ENCODE measurements at places on chromosomes 13 and 19.

GRCh38 chr19:50432221-50433028, at the start of gene MYBPC2:
MYBPC2 (plus strand) TSS chr19:50432892; CDS start chr19:50432954, 62 bp downstream.
- DNase-seq = peak; percentile 2

DNA sequence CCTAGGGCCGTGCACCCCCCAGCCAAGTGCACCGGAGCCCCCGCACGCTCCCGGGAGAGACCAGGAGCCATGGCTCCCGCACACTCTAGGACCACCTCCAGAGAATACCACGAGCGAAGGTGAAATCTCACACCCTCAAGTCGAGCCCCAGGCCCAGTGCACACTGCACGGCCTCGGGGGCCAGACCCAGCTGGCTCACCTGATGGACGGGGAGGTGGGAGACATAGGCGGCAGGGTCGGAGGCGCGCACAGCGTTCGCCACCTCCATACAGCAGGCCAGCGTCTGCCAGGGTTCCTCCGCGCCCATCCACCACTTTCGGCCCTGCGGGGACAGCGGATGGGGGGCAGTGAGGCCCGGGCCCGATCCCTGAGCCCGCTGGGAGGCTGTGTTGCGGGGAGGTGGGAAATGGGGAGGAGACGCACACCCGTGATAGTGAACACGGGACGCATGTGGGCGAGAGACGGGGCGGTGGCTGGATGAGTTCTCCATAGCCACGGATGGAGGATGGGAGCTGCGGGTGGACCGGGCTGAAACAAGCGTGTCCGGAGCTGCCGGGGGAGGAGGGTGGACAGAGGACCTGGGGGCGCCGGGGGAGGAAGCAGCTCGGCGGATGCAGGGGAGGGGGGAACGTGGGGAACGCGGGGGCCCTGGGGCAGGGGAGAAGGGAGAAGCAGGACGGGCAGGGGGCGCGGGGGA, 13.0 kb downstream of the POLRMT start:
- DNase-seq = no peak

- no peak for DNase-seq
Observed at GRCh38 chr19:11093689-11094238, 4.5 kb downstream of the LDLR start.

- peak; percentile 17 for DNase-seq
Observed at GRCh38 chr13:78241278-78241919, 322.8 kb upstream of the EDNRB start.

GRCh38 chr19:29504454-29504853, 21.3 kb upstream of the VSTM2B start:
- no peak for DNase-seq

DNA sequence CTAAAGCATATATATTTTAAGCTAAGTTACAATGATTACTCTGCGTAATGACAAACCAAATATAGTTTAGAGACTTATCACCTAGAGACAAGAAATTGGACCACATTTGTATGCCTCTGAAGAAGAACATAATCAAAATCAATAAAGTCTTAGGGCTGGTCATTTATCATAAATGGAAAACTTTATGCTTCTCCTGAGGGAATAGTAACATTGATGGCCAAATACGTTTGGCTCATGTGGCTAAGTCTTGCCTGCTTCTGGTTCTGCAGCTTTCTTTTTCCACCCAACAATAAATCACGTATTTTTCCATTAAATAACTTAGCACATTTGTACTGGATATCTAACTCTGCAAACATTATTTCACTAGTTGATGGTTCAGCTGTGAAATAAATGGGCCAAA, 458.4 kb downstream of the SLITRK1 start:
- DNase-seq = no peak

DNA sequence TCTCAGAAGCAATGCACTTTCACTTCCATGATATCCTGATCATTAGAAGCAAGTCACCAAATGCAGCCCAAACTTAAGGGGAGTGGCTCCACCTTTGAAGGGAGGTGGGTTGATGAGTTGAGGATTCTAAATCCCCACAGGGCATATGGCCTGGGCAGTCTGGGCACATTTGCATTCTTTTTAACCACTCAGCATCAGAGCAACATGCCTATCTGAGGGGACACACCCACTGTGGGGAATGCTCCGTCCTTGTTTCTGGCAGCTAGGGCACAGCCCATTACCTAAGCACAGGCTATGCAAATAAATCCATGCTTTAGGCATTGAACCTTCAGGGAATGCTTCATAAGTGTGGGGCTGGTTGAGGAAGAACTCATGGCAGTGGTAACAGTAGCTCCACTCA, 12.3 kb upstream of the SACS start:
- DNase-seq = no peak

GRCh38 chr19:5941673-5942072, 27.6 kb downstream of the CAPS start:
- DNase-seq = no peak

DNA sequence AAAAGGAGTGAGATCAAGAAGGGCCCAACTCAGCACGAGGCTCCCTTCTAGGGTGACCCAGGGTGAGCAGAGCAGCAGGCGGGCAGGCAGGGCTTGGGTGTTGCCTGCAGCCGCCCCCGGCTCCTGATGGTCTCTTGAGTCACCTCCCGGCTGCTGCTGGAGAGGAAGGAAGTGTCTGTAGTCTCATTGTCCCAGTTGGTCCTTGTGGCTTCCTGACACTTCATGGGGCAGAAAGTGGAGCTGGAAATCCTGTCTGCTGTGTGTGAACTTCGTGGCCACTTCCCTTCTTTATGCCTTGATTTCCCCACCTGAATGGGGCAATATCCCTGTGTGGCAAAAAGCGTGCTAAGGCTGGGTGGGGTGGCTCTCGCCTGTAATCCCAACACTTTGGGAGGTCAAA, 2.5 kb downstream of the MAP1S start:
- no peak for DNase-seq

- no peak for DNase-seq
Observed at GRCh38 chr13:80441968-80442367, 101.0 kb upstream of the SPRY2 start.

GRCh38 chr13:33874871-33875270, 56.9 kb downstream of the RFC3 start:
- DNase-seq = no peak

- no peak for DNase-seq
Observed at GRCh38 chr13:109666656-109667055, 119.7 kb downstream of the IRS2 start.

- DNase-seq = no peak
Observed at GRCh38 chr19:9962623-9963290, 26.4 kb upstream of the OLFM2 start.

GRCh38 chr13:113591750-113592149, 7.2 kb downstream of the TFDP1 start:
- no peak for DNase-seq

DNA sequence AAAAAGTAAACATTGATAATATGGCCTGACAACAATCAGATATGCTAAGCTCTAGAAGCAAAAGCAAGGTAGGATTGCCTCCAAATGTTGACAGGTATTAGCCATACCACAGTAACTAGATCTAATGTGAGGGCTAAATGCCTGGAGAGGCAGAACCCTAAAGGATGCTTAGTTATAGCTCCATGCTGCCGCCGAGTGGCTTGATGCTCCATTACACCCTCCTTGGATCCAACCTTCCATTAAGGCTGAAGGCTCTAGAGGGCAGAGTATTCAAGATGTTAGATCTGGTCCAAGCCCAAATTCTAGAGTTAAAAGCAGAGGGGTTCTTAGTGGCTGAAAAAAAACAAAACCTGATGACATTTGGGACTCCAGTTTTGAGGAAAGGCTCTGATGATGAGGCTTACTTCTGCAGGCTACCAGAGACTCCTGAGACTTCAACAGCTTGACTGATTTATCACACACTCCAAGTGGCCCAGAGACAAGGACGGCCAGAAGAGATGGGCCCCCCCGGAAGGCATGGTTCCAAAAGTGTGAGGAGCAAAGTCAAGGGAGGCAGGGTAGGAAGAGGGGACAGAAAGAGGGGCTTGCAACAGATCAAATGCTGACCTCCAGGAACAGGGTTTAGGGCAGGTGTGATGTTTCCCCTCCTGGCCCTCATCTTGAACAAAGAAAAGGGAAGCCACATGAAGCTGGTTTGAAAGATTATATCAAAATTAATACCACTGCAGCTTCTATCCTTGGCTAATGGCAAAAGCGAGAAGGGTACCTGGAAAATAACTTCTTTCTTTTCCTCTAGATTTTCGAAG, 21.9 kb upstream of the CPB2 start:
- peak; percentile 72 for DNase-seq

DNA sequence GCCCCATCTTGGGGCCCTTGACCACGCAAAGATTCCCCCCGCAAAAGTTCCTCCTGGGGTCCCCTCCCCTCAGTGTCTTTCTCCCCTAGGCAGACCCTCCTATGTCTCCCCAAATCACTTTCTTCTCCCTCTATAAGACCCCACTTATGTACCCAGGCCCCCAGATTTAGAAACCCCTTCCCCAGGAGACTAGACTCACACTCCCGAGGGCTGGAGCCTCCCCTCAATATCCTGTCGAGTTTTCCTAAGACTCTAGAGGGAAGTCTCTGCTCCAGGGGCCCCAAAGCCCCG, 1.4 kb downstream of the SLC1A5 start:
- DNase-seq = no peak

DNA sequence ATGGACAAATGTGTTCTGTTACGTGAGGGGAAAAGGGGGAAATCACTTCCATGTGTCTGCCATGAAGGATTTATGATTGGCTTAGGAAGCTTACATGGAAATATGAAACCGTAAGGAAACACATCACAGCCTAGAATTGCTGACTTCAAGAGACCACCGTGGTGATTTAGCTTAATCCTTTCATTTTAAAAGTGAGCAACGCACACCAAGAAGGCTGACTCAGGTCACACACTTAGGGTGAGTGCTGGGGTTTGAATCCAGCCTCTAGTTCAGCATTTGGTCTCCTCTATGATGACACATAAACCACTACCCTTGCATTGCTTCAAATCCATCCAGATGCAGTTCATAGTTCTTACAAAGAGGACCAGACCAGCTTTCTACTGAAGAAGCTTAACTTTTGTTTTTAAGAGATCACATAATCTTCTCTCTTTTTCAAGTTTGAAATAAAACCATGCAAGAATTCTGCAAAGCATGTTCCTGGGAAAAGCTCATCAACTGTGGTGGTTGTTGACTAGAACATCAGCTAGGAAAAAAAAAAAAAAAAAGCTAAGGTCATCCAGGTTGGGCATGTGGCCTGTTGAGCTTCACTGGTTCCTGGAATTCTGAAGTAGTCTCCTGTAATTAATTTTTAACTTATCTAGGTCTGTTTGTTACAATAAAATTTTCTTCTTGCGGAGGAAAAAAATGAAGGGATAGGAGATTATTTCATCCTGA, 60.2 kb upstream of the KL start:
- no peak for DNase-seq

DNA sequence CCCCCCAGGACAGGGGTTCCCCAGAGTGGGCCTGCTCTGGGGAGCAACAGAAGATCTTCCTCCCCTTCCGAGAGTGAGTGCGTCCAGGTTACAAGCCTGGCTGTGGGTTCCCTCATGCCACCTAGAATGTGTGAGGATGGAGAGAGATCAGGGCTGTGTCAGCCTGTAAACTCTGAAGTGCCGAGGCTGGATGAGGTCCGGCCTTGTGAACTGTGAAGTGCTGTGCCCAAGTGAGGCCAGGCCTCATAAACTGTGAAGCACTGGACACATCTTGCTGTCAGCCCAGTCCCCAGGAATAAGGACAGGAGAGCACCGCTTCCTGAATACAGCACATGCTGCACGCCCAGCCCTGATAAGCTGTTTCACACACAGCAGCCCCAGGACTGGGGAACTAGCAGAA, 7.6 kb downstream of the KCNN1 start:
- no peak for DNase-seq

DNA sequence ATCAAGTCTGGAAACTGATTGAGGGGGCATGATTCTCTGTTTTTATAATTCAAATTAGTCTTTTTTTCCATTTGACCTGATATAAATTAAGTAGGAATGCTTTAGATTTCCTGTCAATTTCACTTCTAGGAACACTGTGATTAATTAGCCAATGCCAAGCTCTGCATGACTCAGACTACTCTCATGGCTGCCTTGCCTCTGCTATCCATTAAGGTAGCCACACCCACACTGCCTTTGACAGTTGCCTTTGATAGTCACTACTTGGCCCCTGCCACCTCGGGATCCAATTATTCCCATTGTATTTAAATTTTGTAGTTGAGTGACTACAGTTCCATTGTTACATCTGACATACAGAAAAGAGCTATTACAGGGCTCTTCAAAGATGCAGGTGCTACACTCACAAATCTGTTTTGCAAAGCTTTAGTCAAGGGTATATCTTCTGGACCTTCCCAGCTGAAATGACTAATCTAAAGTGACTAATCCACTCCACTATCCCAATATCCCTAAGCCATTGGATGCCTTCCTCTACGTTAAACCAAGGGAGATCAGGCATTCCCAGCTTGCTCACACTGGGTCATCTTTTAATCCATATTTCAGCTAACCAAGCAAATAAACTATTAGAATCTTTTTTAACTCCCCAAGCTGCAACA, 1193.1 kb upstream of the MIR17HG start:
- no peak for DNase-seq

DNA sequence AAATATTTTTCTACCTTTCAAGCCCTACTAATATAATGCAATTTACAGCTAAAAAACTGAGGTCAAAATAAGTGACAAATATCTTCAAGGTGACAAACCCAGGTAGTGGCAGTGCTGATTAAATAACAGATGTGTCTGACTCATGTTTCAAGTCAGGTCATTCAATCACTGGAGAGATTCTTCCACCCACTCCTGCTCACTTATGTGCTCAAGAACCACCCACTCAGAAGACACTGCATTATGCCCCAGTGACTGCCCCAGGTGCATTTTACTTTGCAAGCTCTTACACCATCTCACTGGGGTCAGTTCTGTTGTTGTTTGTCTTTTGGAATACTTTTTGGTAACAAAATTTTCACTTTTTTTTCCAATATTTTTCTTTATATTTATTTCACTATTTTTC, 2.2 kb downstream of the ZNF100 start:
- DNase-seq = no peak

DNA sequence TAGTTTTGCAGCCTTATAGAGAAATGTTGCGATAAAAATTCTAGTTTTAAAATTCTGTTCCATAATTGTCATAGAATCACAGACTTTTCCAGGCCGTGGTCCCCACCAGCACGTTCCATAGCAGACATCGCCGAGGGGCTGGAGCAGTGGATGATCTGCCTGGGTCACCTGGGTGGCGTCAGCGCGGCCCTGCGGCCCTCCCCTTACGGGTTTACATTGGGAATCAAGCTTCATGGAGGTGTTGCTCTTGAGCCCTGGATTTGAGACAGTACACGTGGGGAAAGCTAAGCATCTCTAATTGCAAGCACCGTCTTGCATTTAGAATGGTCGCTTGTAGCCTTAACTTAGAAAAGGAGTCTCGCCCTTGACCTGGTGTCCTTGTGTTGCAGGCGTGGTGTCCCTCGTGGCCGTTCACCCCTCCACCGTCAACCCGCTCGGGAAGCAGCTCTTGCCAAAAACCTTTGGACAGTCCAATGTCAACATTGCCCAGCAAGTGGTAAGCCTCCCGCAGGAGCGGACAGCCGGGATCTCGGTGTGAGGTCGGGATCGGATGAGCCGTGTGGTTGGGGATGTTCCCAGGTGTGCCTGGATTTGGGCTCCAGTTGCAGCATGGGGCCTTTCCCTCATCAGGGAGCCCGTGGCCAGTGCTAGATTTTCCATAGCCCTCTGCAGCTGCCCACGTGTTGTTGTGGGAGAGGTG, 35.1 kb downstream of the ATP4B start:
- no peak for DNase-seq

- DNase-seq = no peak
Observed at GRCh38 chr13:74046431-74046830, 87.8 kb downstream of the KLF12 start.
